Stimulated activated CD4-positive, alpha-beta T cell treated with anti-CD3 and anti-CD28 coated beads, TNF-alpha, amount 100 ng/mL, for 48 hours (primary cell): ENCODE measurements at places on chromosomes 6 and 20.

DNA sequence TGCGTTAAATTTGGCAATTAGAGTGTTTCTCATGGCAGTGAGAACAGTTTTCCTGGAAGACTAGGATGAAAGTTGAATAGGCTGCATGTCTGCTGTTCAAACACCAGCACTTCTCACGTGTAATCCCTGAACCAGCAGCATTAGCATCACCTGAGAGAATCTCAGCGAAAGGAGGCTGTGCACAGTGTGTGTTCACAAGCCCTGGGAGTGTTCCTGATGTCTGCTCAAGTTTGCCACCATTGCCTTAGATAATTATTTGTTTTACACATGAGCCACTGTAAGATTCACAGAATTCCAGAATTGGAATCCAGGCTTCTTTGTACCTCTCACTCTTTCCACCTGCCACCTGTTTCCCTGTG is 117.3 kb downstream of the JARID2 start:
- no peak for DNase-seq

- no peak for DNase-seq
Measured at GRCh38 chr6:152277826-152278329, 359.3 kb downstream of the SYNE1 start.

DNA sequence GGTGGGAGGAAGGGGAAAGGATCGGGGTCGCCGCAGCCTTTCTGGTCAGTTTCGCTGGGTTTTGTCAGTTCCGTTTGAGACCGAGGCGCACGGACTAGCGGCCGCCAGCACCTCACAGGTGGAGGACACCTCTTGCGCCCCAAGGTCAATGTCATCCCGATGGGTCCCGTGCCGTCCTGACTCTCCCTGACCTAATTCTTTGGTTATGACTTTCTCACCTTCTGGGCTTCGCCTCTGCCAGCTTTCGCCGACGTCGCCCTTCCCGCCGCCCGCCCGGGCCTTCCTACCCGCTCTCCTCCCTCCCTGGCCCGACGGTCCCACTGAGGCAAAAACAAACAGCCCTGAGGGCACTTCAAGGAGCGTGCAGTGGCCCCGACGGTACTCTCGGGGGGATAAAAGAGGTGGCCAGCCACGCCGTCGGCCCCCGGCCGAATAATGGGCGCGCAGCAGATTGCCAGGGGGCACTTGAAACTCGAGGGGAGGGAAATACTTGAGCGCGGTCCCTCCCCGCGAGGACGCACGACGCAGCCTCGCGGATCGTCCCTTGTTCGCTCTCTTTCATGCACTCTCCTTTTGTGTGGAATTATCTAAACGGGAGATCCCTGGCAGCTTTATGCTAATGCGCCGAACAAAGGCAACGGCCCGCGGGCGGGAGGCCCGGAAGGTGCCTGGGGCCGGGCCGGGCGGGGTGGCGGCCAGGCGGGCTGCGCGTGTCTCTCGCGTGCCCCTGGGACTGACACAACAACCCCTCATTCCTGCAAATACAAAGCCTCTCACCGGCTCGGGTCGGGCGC is 3.9 kb upstream of the INSM1 start:
- DNase-seq, result no peak

GRCh38 chr6:80174900-80175572 is 68.6 kb downstream of the BCKDHB start:
- DNase-seq, result no peak

- DNase-seq, result no peak
Measured at GRCh38 chr6:156833755-156834154, 56.6 kb downstream of the ARID1B start.

DNA sequence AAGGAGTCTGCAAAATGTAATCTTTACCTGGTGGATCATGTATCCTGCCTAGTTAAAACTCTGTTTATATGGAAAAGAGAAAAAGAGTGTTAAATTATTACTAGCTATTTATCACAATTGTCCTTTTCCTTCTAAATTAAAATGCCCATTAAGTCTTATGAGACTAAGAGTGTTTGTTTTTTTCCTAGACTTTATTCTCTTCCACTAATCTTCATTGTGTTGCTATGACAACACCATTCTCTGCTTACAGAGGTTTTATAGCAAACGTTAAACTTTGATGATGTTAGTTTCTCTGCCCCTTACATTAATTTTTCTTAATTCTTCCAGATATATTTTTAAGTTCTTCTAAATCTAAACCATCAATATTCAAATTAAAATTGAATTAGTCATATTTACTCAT is 420.8 kb downstream of the TBC1D32 start:
- no peak for DNase-seq

DNA sequence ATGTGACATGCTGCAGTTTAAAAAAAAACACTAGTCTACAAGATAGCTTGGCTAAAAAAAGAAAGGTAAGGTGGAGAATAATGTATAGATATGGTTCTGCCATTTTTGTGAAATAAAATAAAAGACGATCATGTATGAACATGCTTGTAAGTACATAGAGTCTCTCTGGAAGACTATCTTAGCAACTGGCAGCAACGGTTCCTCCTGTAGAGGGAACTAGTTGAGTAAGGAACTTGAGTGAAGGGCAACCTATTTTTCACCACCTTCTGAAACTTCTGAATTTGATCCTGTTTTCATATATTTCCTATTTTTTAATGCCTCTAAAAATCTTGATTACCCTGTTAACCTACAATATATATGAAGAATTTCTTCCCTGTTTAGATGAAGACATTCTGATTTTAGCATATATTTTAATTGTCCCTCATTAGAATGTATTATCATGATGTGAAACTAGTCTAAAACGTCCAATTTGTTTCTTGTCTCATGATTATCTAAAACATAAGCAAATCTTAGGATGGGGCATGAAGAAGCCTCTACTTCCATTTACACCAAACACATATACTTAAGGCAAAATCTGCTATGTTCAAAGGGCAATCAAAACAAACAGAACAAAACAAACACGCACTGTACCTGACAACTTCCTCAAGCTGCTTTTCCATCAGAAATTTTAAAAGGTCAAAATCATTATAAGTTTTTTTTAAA is 202.5 kb downstream of the ISM1 start:
- DNase-seq, result no peak

DNA sequence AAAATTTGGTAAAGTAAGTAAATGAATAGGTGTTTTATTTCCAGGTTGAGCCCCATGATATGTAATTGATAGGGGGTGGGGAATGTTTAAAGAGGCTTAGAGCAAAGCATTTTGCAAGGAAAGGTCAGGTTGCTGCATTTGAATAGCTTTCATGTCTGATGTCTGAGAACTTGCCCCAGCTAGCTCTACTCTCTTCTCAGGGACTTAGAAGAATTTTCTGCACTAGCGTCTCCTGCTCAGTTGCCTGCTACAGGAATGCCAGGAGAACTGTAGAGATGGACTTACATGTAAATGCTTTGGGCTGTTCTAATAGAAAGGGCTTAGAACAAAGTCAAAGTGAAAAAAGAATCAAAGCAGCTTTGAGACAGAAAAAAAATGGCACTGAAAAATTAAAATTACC is 35.5 kb downstream of the TRMT6 start:
- DNase-seq, result no peak

GRCh38 chr20:1833728-1834726 is 61.2 kb upstream of the SIRPA start:
- no peak for DNase-seq

- no peak for DNase-seq
Measured at GRCh38 chr6:135054226-135054568, 425 bp downstream of the HBS1L start.

GRCh38 chr6:36986704-36987047 is 680 bp upstream of the MTCH1 start:
- DNase-seq, result no peak

DNA sequence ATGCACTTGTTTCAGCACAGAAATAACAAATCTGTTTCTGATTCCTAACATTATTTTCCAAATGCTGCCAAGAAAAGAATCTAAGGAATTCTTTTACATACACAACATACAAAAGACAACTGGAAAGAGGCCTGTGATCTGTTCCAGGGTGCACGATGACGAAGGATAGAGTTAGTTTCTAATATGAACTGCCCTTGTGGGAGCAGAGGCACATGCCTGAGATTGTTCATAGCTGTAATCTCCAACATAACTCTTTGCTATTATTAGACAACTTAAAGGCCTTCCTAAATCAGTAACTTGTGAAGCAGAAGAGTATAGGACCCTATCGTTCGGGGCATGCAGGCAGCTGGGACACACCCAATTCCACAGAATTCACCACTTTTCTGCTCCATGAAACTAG is 41.2 kb upstream of the NHSL1 start:
- no peak for DNase-seq

DNA sequence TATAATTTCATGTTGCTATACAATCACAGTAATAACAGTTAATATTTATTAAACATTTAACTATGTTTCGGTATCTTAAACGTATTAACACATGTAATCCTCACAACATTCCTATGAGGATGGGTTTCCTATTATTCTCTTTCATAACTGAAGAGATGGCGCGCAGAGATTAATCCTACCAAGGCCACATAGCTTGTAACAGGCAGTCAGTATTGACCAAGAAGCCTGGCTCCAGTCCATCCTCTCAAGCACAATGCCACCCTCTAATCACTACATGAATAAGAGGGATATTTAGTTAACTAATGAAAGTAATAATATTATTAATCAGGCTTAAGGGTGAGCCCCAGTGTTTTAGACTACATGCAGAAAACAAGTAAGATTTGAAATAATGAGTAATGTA is 149.7 kb upstream of the SIM1 start:
- no peak for DNase-seq
